HFFc6 (cell line): ENCODE measurements at places on chromosomes 3 and 15. TPM values are rescaled to one million over a fixed set of nuclear protein-coding genes. Genes with fewer than 3 reads are reported as not detected.

Gene IMPG2
- 0.07 to 0.08 TPM (median 0.07 TPM) in 3 replicates for total RNA-seq

Gene PLA2G4E
- total RNA-seq = not detected in 3 replicates

Gene PIAS1
- 26.3 to 26.6 TPM (median 26.5 TPM) in 3 replicates for total RNA-seq

Gene OR5H1
- total RNA-seq = not detected in 3 replicates

Gene CORO2B
- total RNA-seq = 7.7 and 9.3 TPM in 2 replicates

Gene ITPR1
- total RNA-seq = 4.8 and 4.9 TPM in 2 replicates

Gene DNAH1
- total RNA-seq = 1.4 to 2.3 TPM (median 1.6 TPM) in 3 replicates

Gene ZCWPW2
- total RNA-seq = 0.29 to 0.78 TPM (median 0.39 TPM) in 3 replicates

Gene AMOTL2
- 240 to 290 TPM (median 251 TPM) in 3 replicates for total RNA-seq

Gene CLEC3B
- 1.1 to 1.5 TPM (median 1.2 TPM) in 3 replicates for total RNA-seq

Gene ANKRD34C
- not detected in 3 replicates for total RNA-seq

Gene ALCAM
- 307 to 375 TPM (median 329 TPM) in 3 replicates for total RNA-seq
